ENCODE measurements at places on chromosomes 2 and 18. TPM values are rescaled to one million over a fixed set of nuclear protein-coding genes. Genes with fewer than 3 reads are reported as not detected.

GRCh38 chr18:26121476-26121875 is 12.2 kb upstream of the PSMA8 start:
- DNase-seq = no peak

Gene VWC2L
- not detected for total RNA-seq

GRCh38 chr2:1605102-1606045 is 138.9 kb downstream of the PXDN start:
- DNase-seq = no peak

Gene RPRM
- not detected for total RNA-seq

- no peak for DNase-seq
These were observed 617.3 kb upstream of the LRATD1 start for GRCh38 chr2:14015113-14015630.

DNA sequence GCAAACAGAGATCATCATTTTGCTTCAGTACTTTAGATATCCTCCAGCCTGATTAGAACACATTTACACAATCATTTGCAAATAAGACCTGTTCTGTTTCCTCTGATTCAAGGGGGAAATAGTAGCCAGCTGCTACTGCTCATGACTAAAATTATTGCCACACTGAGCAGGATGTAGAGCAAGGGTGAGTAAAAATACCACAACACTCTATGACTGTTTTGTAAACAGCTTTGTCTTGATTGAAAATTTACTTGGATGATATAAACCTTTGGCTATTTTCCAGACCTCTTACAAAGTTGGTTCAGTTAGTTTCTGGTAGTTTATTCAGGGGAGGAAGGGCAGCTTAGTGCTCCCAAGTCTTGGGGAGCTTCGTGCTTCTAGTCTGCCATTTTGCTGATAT is 286.4 kb upstream of the CNTNAP5 start:
- no peak for DNase-seq

DNA sequence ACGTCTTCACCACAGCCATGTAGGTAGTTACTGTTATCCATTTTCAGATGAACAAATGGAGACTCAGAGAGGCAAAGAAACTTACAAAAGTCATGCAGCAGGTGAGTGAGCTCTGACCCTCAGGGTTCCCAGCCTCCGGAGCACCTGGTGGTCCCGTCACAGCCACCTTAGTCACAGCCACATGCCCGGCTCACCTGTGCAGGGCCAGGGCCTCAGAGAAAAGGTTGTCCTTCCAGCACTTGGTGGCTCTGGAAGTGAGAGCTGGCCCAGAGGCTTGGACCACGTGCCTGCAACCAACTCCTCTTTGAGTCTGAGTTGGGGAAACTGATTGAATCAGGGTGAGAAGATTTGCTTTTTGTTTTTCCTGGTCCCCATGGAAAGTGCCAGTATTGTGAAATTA is 189.3 kb downstream of the GLI2 start:
- no peak for DNase-seq

Gene TRPM8
- total RNA-seq = not detected

DNA sequence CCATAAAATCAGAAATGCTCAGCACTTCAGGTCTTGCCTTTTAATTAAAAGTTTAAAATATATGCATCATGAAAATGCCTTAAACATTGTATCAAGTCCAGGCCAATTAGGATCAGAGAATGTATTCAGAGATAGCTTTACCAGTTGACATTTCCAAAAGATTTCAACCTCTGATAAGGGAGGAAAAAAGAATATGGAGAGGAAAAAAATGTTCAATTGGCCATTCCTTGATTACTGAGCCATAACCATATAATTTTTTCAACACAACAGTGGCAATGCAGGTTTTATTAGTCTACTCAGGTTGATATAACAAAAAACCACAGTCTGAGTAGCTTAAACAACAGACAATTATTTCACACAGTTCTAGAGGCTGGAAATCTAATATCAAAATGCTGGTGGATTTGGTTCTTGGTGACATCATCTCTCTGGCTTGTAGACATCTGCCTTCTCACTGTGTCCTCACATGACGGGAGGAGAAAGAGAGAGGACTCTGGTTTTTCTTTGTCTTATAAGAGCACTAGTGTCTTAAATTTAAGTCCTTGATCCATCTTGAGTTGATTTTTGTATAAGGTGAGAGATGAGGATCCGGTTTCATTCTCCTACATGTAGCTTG is 111.9 kb downstream of the IRS1 start:
- DNase-seq = no peak

- DNase-seq = no peak
These were observed 1321.8 kb upstream of the CRIM1 start for GRCh38 chr2:35033748-35034147.

- no peak for DNase-seq
These were observed 294.3 kb downstream of the HRH4 start for GRCh38 chr18:24754583-24755253.

GRCh38 chr18:56431551-56431950 is 206.8 kb downstream of the TXNL1 start:
- DNase-seq = no peak

DNA sequence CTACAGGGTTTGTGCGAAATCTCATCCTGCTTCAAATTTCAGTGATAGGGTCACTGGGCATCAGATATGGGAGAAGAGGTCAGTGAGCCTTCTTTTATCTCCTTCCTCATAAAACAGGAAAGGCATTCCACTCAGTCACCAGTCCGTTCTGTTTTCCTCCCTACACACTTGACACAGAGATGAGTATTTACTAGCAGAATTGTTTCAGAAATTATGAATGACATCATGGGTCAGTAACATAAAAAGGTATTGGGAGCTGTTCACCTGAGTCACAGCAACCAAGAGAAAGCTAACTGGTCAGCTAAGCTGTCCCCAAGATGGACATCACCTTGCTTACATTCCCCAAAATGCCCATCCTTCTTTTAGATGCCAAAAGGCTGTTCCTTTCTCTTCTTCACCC is 96.3 kb downstream of the ACVR1 start:
- no peak for DNase-seq

Gene DNPEP
- total RNA-seq = 89.0 TPM

DNA sequence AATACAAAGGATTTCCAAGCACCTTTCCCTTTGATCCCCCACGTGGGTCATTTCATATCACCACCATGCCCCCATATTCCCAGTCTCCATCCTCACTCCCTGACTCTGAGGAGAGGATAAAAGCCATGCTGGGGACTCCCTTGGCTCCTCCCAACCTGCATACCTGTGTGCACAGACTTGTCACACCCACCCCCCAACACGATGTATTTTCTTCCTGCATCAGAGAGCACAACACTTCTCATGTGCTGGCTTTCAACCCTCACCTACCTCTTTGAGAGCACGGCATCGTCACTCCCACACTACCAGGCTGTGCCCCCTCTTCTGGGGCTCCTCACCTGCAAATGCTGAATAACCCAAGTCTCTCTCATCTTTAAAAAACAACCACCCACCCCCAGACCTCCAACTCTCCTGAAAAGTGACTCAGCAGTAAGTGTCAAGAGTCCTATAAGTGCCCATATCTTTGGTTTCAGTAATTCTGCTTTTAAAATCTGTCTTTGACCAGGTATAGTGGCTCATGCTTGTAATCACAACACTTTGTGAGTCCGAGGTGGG is 53.1 kb downstream of the AP1S3 start:
- no peak for DNase-seq

- no peak for DNase-seq
These were observed 85.3 kb downstream of the FHOD3 start for GRCh38 chr18:36382854-36383253.

Gene HOXD13
- not detected for total RNA-seq

DNA sequence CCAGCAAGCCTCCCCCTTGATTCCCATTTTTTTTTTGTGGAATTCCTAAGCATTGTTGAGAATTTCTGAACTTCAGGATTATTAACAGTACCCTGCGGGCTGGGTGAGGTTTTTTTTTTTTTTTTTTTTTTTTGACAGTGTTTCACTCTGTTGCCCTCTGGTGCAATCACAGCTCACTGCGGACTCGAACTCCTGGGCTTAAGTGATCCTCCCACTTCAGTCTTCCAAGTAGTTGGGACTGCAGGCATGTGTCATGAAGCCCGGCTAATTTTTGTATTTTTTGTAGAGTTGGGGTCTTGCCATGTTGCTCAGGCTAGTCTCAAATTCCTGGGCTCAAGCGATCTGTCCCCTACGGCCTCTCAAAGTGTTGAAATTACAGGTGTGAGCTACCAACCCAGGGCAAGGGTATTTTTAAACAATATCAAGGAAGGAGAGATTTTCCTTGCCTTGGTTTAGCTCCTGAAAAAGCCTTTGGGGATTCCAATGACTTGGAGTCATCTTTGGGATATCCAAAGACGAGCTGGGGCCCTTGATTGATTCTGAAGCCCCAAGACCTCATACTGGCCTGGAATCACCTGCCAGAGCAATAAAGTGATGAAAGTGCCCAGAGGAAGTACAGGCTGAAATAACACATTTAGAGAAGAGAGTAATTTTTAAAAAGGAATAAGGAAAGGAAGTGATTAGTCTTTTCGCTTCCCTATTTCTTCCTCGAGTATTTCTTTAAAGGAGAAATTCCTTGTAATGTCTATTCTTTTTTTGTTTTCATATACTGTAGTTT is 240.2 kb downstream of the TGIF1 start:
- DNase-seq = no peak

GRCh38 chr2:189685540-189686229 is 11.2 kb downstream of the ANKAR start:
- DNase-seq = no peak

DNA sequence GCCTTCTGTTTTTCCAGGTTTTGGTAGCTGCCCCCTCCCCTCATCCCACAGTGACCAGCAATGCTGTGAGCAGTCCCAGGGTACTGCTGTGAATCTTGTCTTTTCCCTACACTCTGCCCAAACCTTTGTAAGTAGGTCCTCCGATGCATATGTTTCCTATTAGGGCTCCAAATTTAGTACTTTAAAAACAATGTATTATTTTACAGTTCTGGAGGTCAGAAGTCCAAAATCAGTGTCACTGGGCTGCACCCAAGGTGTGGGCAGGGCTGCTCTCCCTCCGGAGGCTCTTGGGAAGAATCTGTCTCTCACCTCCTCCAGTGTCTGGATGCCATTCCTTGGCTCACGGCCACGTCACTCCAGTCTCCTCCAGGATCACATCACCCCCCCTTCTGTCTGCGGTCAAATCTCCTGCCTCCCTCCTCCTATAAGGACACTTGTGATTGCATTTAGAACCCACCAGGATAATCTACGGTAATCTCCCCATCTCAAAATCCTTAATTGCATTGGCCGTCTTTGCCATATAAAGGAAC is 208.5 kb downstream of the SH3BP4 start:
- no peak for DNase-seq

Gene TMEM163
- total RNA-seq = 4.4 TPM

GRCh38 chr2:96231316-96231715 is 22.7 kb upstream of the STARD7 start:
- DNase-seq = no peak

DNA sequence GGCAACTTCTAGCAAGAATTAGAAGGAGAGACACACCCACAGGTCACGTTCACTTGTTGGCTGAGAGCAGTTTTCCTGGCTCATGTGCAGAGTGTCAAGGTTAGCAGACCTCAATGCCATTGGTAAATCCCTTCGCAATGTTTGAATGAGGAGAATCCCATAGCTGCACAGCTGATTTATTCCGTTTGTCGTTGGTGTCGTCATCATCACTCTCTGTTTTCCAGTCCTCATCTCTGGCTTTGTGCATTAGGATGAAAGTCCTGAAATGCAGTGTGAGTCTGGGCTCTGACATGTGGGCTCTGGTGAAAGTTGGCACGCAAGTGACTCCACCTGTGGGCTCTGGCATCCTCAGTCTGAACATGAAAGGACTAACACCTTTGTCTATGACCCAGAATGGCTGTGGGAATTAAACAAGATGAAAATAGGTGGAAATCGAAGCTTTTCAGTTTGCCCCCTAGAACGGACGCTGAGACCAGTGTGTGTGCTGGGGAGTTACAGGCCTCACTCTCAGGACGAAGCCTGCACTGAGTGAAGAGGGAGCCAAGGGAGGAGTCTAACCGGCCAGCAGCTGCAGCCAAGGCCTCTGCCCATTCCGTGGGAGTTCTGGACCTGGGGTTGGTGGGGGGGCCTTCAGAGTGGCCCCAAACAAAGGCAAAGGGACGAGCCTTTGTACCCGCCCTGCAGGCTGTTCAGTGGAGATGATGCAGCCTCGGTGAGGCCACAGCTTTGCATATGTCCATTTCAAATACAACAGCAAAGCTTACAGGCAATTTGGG is 74.8 kb upstream of the ZNF516 start:
- DNase-seq = no peak

- DNase-seq = no peak
These were observed 1655.3 kb upstream of the ACVR2A start for GRCh38 chr2:146189541-146189940.

- DNase-seq = no peak
These were observed 28.4 kb upstream of the GTF2A1L start for GRCh38 chr2:48589170-48589767.

GRCh38 chr2:88614497-88615157 is 12.6 kb downstream of the EIF2AK3 start:
- no peak for DNase-seq

DNA sequence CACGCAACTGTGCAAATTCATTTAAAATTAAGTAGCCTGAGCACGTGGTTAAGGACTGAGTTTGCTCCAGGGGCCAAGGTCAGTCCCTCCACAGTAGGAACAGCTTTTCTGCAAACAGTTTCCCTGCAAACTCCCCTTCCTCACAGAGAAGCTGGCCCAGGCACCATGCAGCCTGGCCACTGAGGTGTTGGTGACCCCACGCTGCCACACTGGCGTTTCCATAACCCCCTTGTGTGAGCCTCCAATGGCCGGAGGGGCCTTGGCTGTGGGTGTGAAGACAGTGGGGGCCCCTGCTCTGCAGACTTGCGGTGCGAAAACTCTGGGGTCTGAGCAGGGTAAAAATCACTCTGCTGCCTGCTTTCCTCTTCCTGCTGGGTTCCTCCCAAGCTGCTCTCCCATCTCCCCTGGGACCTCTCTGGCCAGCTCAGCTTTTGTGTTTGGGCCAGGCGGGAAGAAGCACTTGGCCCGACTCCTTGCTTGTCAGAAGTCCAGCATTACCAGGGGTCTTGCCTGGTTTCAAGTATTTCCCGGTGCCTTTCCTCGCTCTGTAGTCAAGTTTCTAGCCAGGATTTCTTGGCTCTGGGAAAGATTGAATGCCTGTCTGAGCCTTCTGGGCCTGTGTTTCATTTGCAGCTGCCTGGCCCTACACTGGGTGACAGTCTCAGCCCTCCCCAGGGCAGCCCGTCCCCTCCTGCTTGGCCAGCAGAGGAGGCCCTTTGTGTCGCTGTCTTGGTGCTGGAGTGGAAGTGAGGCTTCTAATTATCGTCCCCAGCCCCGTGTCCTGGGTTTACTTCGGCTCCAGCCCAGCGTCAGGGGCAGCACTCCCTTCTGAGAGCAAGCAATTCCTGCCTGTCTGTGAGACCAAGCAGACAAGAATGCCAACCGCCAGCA is 131.4 kb upstream of the SLC1A4 start:
- DNase-seq = no peak

Gene ALPI
- total RNA-seq = not detected

Data from activated B cell treated with CpG ODN at 0.5 μM for 24 hours (primary cell).